ENCODE measurements at places on chromosomes 5 and 9. TPM values are rescaled to one million over a fixed set of nuclear protein-coding genes. Genes with fewer than 3 reads are reported as not detected.

DAB2 gene
- total RNA-seq, result 145 TPM

PHF24 gene
- 0.23 TPM for total RNA-seq

GZMA gene
- total RNA-seq, result 8.8 TPM

KIF4B gene
- 0.17 TPM for total RNA-seq

MLANA gene
- total RNA-seq, result not detected

FCN2 gene
- total RNA-seq, result not detected

AGXT2 gene
- total RNA-seq, result not detected

SLC34A3 gene
- total RNA-seq, result 0.23 TPM

SLC23A1 gene
- total RNA-seq, result not detected

FNBP1 gene
- 50.0 TPM for total RNA-seq

NSMF gene
- 23.9 TPM for total RNA-seq

CCDC192 gene
- total RNA-seq, result not detected

SLC6A7 gene
- not detected for total RNA-seq
